ENCODE measurements at places on chromosomes 12 and 14.

- DNase-seq = no peak
Measured at GRCh38 chr12:48929551-48929950, 4.3 kb upstream of the FKBP11 start.

DNA sequence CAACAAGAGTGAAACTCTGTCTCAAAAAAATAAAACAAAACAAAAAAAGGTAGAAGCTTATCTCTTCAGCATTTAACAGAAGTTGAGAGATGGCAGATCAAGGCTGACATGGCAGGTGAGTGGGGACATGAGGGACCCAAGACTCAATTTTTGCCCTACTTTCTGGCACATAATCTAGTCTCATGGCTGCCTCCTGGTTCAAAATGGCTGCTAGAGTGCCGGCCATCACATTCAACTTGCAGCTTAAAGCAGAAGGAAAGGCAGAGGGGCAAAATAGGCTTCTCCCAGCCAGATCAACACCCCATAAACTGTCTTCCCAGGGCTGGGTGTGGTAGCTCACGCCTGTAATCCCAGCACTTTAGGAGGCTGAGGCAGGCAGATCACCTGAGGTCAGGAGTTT, 784.9 kb downstream of the MED13L start:
- no peak for DNase-seq

GRCh38 chr12:33944703-33945437, 77.4 kb upstream of the ALG10 start:
- no peak for DNase-seq

DNA sequence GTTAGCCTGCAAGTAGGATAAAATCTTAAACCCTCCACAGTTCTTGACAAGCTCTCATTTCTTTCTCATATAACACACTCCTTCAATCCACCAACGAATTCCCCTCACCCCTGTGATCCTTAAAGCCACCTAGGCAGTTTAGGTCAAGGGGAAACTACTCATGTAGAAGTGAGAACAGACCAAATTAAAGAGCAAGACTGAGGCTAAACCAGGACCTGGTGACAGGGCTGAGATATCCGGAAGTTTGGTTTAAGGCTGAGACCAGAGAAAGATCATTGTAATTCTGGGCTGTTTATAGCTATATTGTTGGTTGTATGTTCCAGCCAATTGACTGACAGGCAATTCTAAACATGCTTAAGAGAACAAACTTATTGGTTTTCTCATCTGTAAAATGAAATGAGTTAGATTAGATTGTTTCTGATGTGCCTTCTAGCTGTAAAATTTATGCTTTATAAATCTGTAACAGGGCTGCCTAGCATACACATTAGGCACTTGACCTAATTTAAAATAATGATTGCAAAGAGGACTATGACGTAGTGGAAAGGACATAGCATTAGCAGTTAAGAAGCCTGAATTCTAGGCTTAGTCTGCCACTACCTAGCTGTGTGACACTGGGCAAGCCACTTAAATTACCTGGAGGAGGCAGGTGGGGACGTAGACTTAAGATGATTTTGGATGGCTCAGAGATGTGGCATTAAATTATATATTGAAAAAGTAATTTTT, 53.9 kb upstream of the PTGR2 start:
- DNase-seq = no peak

DNA sequence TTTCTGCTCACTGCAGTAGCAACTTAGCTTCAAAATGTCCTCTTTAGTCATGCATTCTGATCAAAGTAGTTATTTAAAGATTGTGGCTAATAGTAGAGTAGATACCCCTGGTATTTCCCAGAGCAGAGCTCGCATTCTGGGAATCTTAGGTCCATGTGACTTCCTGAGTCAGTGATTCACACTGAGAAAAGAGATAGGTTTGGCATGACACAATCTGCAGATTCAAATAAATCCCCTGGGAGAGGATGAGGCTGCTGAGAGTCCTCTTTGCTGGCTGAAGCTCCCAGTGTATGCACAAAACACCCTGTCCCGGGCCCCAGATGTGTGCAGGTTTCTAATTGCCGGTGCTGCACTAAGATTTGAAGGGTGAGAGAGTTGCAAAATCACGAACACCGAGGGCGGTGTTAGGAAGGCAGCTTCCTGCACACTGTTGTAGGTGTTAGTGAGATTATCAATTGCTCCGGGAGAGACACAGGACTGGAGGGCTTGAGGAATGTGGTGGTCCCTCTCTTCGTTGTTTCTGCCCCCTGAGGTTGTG, 233.2 kb downstream of the NRXN3 start:
- DNase-seq = no peak

DNA sequence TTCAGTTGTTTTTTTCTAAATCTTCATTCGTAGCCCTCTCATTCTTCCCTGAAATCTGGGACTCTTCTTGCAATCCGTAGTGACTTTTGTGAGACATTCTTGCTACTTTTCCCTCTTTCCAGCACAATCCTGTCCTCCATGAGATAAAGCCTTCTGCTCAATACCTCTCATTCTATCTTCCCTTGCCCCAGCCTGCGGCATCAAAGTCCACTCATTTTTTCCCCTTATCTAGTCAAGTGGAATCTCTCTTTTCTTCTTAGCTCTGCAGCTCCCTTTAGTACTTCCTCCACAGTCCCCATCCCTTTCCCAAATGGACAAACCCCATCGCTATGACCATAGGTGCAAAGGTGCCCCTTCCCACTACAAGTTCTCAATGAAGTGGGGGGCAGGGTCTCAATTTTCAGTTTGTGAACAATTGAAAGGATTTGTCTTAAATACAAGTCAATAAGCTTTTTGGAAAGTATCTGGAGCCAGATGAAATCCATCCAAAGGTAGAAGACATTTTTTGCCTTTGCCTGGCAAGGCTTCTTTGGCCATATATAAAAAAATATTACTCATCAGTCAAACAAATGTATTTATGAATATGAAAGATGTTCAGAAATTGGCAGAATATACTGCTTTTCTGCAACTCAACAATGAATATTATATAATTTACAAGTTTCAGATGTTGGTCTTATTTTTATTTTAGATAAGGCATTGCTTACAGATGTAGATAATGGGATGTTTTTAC, 179.4 kb downstream of the SNAPC1 start:
- no peak for DNase-seq

- DNase-seq = peak; percentile 3
Measured at GRCh38 chr14:23727566-23728335, 91.6 kb downstream of the DHRS2 start.

GRCh38 chr14:74661726-74662450, 49.9 kb upstream of the LTBP2 start:
- no peak for DNase-seq

- DNase-seq = no peak
Measured at GRCh38 chr14:104510794-104511611, 68.6 kb upstream of the C14orf180 start.

- DNase-seq = no peak
Measured at GRCh38 chr14:87899228-87899627, 93.8 kb downstream of the GALC start.

Data from mesenchymal stem cell (in vitro differentiated cells and primary cell).